ENCODE measurements at places on chromosomes 6 and 20.

DNA sequence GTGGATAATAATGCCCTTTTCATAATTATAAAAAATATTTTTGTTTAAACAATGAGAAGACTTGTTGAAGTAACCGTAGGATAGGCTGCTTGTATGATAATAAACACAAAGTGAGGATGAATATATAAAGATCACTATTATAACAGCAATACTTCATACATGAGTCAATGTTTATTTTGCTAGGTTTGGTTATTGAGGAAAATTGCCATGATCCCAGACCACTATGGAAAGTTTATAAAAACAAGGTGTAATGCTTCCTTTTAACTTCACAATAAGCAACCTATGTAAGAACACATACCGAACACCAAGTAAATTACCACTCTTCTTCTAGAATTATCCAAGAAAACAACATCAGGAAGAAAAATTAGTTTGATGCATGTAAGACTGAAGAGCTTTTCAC, 495.3 kb upstream of the RNF217 start:
- DNase-seq, result no peak

DNA sequence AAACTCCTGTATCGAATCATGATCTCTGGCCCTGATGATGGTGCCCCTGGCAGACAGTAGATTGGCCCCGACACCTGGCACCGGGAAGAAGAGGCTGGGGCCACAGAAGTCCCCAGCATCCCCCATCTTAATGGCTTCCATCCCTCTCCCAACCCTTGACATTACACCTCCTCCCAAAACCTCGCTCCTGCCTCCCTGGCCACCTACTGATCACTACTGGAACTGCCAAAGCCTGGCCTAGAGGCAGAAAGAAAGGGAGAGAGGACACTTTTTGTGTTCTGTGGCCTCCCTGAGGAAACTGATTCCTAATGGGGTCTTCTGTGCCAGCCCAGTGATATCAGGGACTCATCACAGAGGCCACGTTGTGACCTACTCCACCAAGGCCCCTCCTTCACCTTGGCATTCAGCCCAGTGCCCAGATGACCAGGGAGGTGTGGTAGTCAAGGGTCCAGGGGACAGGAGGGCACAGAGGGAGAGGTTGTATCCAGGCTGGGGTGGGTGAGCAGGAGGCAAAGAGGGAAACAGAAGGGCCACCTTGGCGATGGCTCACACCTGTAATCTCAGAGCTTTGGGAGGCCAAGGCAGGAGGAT, 6.1 kb downstream of the C20orf173 start:
- DNase-seq, result no peak

DNA sequence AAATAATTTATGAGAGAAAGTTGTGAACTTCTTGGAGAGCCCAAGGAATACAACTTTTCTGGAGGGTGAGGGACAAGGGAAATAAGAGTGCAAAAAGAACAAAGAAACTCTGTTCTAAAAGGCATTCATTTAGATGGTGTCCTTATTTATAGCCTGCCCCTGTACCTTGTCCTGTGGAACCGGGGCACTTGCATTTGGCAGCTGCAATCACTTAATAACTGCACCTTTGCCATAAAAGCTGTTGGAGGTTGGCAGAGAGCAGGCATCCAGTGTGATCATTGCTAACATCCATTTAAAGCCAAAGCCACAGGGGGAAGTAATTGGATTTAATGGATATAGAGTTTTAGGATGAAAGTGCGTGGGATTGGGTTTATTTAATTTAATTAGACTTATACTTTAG, 50.8 kb upstream of the SGK1 start:
- no peak for DNase-seq

- no peak for DNase-seq
These were observed 1.1 kb downstream of the ATP6V1G2 start for GRCh38 chr6:31545291-31545690.

DNA sequence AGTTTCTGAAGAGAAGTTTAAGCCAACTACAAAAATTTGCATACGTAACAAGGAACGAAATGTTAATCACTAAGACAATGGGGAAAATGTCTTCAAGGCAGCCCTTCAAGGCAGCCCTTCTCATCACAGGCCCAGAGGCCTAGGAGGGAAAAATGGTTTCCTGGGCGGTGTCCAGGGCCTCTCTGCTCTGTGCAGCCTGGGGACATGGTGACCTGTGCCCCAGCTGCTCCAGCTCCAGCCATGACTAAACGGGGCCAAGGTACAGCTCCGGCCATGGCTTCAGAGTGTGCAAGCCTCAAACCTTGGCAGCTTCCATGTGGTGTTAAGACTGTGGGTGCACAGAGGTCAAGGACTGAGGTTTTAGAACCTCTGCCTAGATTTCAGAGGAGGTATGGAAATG, 325.1 kb downstream of the FRK start:
- DNase-seq, result no peak

- DNase-seq, result no peak
These were observed 49.8 kb downstream of the CFAP61 start for GRCh38 chr20:20102163-20102562.

GRCh38 chr6:143607168-143607567, 70.6 kb upstream of the PHACTR2 start:
- no peak for DNase-seq
